ENCODE measurements at places on chromosomes 2 and 18.

DNA sequence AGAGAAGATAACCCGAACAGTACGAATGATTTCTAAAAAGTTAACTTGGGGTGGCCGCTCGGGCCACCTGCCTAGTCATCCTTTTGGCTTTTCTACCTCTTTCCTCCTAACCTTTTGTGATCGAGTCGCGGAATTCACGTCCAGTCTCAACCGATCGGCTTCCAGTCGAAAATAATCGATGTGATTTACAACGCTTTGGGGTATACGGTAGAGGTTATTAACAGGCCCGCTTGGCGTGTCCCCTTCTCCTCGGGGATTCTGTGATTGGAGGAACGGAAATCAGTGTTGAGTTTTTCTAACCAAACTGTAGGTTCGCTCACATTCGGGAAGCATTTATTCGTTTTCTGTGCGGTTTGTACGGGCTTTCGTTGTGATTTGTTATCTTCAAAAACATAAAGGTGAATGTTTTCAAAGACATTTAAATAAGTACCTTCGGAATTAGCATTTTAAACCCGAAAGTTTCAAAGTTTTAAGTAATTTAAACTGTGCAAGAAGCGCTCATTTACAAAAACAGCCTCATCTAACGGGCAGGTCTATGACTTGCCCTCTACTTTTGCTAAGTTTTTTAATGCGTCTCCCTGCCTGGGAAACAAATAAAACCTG lies 588 bp upstream of the FOXI3 start:
- DNase-seq: no peak

GRCh38 chr2:113098532-113098931 lies 28.9 kb upstream of the IL1RN start:
- no peak for DNase-seq

- no peak for DNase-seq
Measured at GRCh38 chr2:142112757-142113221, 18.0 kb downstream of the LRP1B start.

DNA sequence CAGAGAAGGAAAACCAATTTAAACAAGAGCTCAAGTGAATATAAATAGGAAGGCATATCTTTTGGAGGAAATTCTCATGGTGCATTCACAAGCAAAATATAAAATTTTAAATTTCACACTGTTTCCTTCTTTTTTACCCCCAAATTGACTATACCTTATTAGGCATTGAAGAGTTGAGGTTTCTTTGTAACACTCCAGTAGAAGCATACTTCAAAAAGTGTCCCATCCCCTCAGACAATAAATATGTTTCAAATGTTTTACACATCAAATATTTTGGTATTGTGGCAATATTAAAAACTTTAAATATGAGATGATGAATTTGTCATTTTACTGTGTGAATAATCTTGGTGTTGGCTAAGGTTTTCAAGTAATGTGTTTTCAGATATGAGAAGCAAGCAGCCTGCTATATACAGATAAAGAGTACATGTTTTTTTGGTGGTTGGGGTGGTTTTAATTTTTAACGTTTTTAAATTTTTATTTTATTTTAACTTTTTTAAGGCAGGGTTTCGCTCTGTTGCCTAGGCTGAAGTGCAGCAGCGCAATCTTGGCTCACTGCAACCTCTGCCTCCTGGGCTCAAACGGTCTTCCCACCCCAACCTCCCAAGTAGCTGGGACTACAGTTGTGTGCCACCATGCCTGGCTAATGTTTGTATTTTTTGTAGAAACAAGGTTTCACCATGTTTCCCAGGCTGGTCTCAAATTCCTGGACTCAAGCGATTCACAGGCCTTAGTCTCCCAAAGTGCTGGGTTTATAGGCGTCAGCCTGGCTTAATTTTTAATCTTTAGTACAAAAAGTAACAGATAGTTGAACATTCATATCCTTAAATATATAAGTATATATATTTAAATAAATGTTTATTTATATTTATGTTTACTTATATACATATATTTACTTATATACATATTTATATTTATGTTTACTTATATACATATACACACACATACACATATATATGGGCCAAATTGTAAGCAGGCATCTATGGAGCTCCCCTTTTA lies 36.5 kb upstream of the DLX1 start:
- no peak for DNase-seq

- DNase-seq: no peak
Measured at GRCh38 chr2:73177645-73178255, 24.6 kb upstream of the NOTO start.

GRCh38 chr2:173388795-173389194 lies 34.1 kb downstream of the CDCA7 start:
- no peak for DNase-seq

- no peak for DNase-seq
Measured at GRCh38 chr18:76756531-76757253, 65.7 kb upstream of the ZNF236 start.

DNA sequence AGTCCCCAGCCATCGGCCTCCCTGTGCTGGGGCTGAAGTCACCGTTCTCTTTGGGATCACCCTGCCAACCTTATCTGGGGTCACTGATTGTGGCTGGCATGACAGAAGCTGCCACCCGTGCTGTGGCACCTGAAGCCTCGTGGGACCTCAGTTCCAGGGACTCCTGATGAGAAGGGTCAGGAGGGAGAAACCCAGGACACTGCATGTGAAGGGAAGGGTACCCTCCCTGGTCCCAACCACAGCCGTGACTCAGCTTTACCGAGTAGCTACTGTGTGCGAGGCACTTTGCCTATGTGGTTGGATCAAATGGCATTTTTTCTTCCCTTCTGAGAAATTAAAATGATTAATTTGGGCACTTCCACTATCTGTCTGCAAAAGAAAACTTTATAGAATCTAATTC lies 64.4 kb downstream of the SP110 start:
- no peak for DNase-seq

DNA sequence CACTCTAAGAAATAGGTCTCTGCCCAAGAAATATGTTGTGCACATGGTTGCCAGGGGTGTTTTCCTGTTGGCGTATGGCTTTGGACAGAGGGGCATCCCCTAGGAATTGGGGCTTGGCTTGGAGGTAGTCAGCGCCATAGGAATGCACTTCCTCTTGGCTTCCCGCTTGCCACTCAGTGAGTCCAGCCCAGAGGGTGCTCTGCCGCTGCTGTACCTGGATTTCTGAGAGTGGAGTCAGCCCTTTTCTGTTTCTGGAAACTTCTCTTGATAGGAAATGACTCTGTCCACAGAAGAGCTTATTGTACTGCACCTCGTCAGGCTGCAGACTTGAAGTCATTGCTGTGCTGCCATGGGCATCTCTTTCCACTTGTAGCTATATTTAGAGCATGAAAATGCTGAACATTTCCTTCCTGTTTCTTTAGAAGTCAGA lies 116.7 kb upstream of the MGAT5 start:
- DNase-seq: no peak

DNA sequence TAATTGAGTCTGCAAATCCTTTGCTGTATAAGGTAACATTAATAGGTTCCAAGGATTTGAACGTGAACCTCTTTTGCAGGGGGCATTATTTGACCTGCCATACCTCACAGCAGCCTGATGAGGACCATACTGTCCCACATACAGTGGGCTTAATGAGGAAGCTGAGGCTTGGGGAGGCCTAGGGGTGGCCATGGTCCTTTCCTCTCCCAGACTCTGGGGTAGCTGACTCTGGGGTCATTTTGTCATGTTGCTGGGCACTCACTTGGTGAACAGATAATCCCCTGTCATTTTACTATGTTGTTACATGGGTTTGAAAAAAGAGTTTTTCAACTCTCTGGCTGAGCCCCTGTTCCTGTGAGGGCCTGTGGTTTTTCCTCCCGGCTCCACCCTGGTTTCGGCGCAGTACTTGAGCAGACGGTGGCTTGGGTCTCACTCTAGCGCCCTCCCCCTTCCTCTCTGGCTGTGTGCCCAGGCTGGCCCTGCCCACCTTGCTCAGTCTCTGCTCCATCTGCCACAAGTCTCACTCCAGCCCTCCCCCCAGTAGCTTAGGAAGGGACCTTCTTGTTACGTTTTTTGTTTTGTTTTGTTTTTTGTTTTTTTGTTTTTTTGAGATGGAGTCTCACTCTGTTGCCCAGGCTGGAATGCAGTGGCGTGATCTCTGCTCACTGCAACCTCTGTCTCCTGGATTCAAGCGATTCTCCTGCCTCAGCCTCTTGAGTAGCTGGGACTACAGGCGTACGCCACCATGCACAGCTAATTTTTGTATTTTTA lies 21.0 kb downstream of the INPP4A start:
- DNase-seq: peak; percentile 83

GRCh38 chr18:77108001-77108692 lies 24.4 kb downstream of the MBP start:
- DNase-seq: peak; percentile 36

DNA sequence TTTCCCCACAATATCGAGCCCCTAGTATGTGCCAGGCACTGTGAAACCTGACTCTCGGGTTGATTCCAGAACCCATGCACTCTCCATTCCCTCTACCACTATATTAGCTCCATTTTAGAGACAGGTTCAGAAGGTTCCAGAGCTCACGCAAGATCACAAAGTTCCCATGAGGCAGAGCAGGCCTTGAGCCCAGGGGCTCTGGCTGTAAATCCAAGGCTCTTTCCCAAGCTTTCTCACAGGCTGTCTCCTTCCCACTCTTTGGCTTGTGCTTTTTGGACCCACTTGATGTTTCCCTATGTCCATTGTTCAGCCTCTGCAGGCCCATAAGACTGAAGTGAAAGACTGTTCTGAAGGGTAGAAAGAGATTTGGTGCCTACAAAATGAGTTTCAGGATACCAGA lies 15.7 kb downstream of the KIAA2012 start:
- no peak for DNase-seq

DNA sequence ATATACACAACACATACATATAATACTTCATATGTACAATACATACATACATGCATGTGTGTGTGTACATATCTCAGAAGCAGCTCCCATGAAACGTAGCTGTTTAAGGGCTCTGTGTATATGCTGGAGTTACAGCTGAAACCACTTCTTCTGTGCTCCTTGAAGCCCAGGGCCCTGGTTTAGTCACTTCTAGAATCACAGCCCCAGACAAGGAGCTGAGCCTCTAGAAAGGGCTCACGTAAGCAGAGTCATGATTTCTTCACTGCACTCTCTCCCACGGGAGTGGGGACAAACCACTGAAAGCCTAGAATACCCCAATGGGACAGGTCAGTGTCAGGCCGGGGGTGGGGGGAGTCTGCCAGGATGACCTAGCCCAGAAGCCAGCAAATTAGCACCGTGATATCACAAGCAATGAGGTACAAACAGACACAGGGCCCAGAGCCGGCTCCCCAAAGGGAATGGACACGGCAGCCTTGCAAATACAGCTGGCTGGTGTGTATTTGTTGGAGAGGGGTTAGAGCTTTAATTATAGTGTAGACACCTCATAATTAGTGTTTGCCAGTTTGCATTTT lies 90.3 kb downstream of the C1QL2 start:
- no peak for DNase-seq

DNA sequence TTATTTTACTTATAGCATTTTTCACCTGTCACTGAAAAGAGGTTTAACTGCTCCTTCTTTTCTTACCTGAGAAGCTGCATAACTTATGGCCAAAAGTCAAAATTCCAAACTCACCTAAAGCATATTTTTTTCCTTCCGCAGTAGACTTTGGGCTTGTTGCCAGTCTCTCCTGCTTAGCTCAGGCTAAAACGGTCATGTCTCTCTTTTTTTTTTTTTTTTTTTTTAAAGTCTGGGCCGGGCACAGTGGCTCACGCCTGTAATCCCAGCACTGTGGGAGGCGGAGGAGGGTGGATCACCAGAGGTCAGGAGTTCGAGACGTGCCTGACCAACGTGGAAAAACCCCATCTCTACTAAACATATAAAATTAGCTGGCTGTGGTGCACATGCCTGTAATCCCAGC lies 113.5 kb downstream of the RTN4 start:
- no peak for DNase-seq

GRCh38 chr18:7366597-7366996 lies 135.7 kb downstream of the LRRC30 start:
- DNase-seq: no peak

GRCh38 chr2:223856584-223856983 lies 19.2 kb upstream of the AP1S3 start:
- DNase-seq: no peak

DNA sequence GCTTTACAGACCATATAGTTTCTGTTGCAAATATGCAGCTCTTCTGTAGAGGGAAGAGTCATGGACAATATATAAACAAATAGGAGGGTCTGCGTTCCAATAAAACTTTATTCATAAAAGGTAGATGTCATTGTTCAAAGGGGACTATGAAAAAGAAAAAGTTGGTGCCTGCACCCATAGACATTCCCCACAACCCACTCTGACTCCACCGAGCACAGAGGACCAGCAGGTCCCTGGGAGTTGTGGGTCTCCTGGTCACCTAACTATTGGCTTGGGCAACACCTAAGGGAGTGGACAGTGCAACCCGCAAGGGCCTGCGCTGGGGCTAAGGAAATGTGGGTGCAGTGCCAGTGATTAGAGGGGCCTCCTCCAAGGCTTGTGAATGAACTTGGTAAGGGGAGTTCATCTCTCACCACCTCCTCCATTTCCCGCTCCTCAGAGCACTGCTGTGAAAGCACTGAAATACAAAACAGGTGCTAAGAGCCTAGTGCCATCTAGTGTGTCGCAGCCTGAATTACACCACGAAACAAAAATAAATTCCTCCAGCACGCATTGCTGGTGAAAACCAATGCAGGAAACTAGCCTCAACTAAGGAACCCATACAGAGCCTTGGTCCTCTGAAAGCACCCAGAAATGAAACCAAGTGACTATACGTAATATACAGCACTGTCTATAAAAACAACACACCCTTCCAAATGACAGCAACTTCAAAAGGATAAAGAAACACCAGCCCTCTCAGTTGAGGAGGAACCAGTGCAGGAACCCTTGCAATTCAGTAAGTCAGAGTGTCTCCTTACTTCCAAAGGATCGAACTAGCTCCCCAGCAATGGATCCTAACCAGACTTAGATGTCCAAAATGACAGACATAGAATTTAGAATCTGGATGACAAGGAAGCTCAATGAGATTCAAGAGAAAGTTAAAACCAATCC lies 166.6 kb downstream of the RNF144A start:
- DNase-seq: peak; percentile 12

- no peak for DNase-seq
Measured at GRCh38 chr18:398935-399630, 101.4 kb downstream of the COLEC12 start.

- no peak for DNase-seq
Measured at GRCh38 chr2:192002418-192002817, 155.5 kb upstream of the CAVIN2 start.

DNA sequence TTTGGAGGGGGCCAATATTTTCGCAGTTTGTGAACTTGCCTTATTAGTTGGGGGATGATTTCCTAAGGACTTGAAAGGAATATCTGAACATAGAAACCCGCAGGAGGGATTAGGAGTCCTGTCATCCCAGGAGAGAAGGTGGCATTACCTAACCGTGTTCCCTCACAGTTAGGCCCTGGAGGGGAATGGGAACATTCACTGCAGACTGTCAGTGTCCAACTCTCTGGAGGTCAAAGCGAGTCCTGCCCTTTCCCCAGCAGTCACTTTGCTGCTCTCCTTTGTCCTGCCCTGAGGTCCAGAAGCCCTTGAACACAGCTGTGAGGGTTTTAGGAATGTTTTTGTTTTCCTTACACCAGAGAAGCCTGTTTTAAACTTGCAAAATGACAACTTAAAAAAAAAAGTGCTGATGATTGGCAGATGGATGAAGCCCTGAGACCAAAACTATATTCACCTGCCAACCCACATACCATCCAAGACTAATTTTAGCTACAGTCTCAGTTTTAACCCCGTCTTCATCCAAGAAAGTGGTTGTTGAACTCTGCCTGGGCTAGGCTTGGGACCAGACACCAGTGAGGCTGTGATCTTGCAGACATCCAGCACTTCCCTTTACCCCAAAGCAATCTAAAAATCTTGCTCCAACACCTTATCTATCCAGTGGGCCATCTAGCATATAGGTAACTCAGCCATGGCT lies 90.5 kb upstream of the MEX3C start:
- DNase-seq: no peak

All from CD4-positive, alpha-beta T cell treated with Interleukin-2 at 100 ng/mL for 4 hours (primary cell).